ENCODE measurements at places on chromosomes 4 and X. TPM values are rescaled to one million over a fixed set of nuclear protein-coding genes. Genes with fewer than 3 reads are reported as not detected.

Gene USP17L27
- total RNA-seq, result not detected

Gene DUX4
- not detected for total RNA-seq

Gene ASMTL
- 14.4 TPM for total RNA-seq

Gene ENPP6
- 1.9 TPM for total RNA-seq

Data from parietal lobe (tissue), 2 donors.